ENCODE measurements at places on chromosomes 13 and 19. TPM values are rescaled to one million over a fixed set of nuclear protein-coding genes. Genes with fewer than 3 reads are reported as not detected.
A peak's percentile ranks its signal among the peaks of the same experiment; 100 is the strongest.

DNA sequence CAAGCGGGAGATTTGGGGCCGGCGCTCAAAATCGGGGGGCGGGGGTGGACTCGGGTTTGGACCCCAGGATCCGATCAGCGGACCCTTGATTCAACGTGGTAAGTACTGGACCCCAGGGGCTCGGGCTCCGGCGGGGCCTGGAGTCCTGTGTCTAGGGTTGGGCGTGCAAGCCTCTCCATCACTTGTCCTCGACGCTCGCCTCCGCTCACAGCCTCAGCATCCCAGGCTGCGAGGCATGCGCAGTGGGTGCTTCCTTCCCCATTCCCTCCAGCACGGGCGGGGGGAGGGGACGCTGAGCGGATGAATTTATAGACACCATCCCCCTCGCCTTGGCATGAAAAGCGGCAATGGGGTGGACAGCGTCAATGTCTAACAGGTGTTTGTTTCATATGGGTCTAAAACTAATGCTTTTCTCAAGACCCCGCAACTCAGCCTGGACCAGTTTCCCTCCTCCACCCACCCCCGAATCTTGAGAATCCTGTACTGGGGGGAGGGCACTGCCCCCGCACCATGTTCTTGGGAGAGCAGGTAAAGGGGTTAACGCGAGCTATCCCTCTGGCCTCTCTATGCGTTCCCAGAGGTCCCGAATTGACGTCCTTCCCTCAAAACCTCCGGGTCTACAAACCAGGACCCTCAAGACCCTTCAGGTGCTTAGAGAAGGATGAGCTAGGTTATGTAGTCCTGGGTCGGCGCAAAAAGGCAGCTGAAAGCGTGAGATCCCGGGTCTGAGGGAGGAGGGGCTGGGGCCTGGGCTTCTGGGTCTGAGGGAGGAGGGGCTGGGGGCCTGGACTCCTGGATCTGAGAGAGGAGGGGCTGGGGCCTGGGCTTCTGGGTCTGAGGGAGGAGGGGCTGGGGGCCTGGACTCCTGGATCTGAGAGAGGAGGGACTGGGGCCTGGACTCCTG is 579 bp downstream of the CPT1C start:
- no peak overlapping the region for H3K4me3 ChIP-seq
- peak overlapping the region; percentile 71 for H3K27ac ChIP-seq
- peaks cover 14% of the 10 kb centered on the region for H3K4me1 ChIP-seq
- H3K27me3 ChIP-seq = peaks cover 42% of the 10 kb centered on the region
- no peaks in the 10 kb centered on the region for H3K36me3 ChIP-seq

DNA sequence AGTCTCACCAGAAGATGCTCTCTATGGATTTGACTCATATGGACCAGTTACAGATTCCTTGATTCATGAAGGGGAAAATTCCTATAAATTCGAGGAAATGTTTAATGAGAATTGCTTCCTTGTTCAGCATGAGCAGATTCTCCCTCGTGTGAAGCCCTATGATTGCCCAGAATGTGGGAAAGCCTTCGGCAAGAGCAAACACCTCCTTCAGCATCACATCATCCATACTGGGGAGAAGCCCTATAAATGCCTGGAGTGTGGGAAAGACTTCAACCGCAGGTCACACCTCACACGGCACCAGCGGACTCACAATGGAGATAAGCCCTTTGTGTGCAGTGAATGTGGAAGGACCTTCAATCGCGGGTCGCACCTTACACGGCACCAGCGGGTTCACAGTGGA is 10.7 kb downstream of the ZNF460 start:
- peaks cover 100% of the 10 kb centered on the region for H3K36me3 ChIP-seq
- no peak for DNase-seq
- H3K4me1 ChIP-seq = no peaks in the 10 kb centered on the region

DNA sequence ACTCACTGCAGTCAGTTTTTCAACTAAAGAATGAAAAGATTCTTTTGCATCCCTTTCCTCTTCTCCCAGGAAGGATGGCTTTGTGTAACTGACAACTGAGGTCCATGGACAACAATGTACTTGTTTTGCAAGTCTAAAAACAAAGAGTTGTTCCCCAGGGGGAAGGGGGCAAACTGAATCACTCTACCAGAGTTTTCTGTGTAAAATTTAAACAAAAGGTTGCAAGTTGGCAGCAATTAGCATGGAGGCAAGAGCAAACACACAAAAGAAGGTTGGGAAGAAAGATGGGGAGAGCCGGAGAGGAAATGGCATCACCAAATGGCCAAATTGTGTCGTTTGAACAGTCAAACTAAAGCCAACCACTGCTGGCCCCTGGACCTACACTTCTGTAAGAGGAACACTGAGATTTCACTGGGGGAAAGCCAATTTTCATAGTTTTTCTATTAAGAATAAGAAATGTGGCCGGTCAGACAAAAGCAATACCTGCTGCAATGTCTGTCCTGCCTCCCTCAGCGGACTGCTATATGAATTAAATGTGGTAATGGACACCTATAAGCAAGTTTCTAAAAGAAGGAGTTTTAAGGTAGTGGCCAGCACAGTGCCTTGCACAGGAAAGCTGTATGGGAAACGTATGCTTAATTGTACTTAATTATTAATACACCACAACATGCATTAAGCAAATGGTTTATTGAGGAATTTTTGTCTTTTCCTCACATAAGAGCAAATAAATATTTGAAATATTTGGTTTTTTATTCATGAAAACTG is 16.1 kb upstream of the SACS start:
- DNase-seq = no peak
- no peaks in the 10 kb centered on the region for H3K27me3 ChIP-seq
- H3K4me1 ChIP-seq = no peaks in the 10 kb centered on the region
- no peak overlapping the region for H3K4me3 ChIP-seq
- H3K36me3 ChIP-seq = no peaks in the 10 kb centered on the region

DNA sequence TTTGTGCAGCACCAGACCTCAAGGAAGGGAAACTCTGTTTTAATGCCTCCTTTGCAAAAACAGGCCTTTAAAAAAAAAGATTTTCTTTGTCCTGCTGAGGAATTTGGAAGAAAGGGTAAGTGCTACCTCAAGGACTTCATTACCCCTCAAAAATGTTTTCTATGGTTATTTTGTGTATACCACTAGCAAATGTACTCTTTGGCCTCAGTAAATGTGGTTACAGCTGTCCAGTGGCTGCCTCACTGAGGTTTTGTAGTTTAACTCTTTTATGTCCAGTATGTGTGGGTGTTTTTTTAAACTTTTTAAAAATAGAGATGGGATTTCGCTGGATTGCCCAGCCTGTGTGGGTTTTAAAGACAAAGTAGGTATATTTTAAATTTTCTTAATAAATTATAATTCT is 42.2 kb upstream of the TSC22D1 start:
- no peak overlapping the region for H3K4me3 ChIP-seq
- no peak for DNase-seq
- no peaks in the 10 kb centered on the region for H3K4me1 ChIP-seq
- no peak overlapping the region for H3K27ac ChIP-seq

Gene PRRG2
- total RNA-seq = 17.9 TPM

DNA sequence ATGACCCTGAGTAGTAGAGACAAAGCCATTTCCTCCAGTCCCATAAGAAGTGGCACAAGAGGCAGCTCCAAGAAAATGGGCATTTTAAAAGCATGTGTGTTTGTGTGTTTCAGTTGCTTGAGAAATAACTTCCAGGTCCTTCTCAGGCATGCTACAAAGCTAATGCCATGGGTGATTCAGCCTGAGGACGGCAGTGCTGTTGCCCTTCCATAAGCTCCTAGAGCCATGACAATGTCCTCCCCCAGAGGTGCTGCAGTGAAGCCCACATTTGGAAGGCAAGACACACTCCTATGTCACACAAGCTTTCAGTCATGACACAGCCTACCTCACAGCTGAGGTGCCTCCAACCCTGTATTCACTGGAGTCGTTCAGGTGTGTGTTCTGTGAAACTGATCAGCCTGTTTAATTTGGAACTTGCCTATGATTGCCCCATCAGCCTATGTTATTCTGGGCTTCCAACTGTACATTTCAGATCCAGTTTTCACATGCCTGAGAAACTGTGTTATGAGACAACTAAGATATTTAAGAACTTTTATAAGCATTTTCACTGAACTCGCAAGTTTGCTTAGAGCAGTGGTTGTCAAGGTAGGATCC is 213.6 kb downstream of the FOXO1 start:
- no peak for DNase-seq
- H3K27me3 ChIP-seq = no peaks in the 10 kb centered on the region
- no peak overlapping the region for H3K4me3 ChIP-seq

DNA sequence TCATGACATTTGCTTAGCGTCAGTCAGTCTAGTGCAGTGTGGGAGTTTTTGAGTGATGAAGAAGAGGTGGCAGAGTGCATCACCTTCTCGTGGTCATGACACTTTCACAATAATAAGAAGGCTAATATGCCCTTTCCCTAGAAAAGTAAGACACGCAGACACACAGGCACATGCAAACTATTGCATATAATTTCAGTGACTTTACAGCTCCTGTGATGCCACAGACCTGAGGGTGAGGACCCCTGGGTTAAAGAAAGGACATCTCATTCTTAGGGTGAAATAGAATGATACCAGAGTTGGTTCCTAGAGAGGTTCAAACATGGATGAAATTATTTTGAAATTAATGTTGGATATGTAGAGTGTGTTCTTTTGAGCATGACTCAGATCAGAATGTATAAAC is 300.3 kb downstream of the GPC5 start:
- no peak for DNase-seq
- H3K27ac ChIP-seq = no peak overlapping the region
- no peaks in the 10 kb centered on the region for H3K4me1 ChIP-seq

DNA sequence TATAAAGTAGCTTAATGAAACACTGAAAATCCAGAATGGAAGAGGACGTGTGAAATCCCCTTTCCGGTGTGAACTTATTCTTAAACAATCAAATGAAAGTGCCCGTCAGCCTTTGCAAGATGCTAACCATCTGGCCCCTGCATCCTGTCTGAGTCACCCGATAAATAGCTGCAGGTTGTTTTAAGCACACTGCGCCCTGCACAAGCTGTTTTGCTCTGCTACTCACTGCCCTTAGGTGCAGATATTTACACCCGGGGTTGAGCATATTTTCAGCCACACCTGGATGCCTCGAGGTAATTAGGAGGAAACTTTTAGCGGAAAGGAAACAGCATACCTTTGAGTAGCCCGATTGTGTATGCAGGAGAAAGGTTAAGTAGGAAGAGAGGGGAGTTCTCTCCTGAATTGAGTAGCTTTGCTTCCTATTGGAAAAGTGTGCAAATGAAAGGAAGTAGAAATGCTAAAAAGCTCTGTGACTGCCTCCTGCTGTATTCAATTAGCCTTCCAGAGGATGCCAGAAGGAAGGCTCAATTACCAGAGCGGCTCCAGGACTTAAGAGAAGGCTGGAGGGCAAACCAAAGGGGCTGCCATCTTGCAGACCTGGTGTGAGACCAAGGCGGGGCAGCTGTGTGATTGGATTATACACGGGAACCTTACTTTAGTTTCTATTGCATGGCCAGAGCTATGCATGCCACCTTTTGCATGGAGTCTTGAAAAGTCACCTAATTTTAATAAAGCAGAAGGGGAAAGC is 42.5 kb downstream of the IRS2 start:
- H3K4me3 ChIP-seq = no peak overlapping the region
- DNase-seq = peak; percentile 56
- no peak overlapping the region for H3K27ac ChIP-seq
- H3K27me3 ChIP-seq = no peaks in the 10 kb centered on the region
- peaks cover 20% of the 10 kb centered on the region for H3K4me1 ChIP-seq
- H3K36me3 ChIP-seq = no peaks in the 10 kb centered on the region

- no peak for DNase-seq
- no peaks in the 10 kb centered on the region for H3K4me1 ChIP-seq
- no peak overlapping the region for H3K27ac ChIP-seq
- H3K4me3 ChIP-seq = no peak overlapping the region
Measured at GRCh38 chr13:52374873-52375411, 31.0 kb downstream of the THSD1 start.

Gene SHISA2
- not detected for total RNA-seq

Gene SYCN
- not detected for total RNA-seq

Gene AZU1
- total RNA-seq = not detected

DNA sequence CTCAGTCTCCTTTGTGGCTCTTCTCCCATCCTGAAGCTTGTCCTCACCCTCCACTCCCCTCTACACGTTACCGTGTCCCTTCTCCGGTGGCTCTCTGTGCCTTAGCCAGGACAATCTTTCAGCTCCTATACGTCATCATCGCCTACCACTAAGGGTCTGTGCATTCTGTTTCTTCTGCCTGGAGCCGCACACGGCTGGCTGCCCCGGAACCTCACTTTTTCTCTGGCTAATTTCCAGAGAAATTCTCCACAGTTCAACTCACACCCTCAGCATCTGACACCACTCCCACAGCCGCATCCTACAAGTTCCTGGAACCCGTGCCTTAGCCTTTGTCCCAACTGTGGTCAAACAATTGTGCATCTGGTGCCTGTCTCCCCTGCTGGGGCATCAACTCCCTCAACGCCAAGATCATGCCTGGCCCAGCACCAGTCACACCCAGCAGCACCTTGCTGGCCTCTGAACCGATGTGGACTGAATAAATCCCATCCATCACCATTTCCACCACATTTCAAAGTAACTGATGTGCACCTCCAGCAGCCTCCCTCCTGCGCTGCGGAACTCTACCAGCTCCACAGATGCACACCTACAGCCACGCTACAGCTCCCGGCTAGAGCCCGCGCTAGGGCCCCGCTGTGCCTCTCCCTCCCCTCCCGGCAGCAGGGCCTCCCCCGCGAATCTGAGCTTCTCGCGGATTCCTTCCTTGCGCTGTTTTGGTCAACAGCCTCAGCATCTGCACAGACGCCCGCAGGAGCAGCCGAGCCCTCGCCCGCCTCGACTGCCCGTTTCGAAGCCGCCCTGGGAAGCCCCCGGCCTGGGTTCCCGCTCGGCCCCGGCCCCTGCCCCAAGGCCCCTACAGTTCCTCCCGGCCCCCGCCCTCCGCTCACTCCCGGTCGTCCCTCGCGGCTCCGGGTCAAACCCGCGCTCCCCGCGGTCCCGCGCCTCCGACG is 689 bp downstream of the DCUN1D2 start:
- peaks cover 46% of the 10 kb centered on the region for H3K4me1 ChIP-seq
- peak overlapping the region; percentile 92 for H3K27ac ChIP-seq
- H3K27me3 ChIP-seq = no peaks in the 10 kb centered on the region

- peaks cover 11% of the 10 kb centered on the region for H3K4me1 ChIP-seq
- no peaks in the 10 kb centered on the region for H3K36me3 ChIP-seq
- peak overlapping the region; percentile 46 for H3K27ac ChIP-seq
- H3K4me3 ChIP-seq = peak overlapping the region; percentile 66
Measured at GRCh38 chr13:113393563-113394338, 29.8 kb upstream of the GRTP1 start.

Gene VWA8
- 12.7 TPM for total RNA-seq

GRCh38 chr13:49791315-49791710 is 1.2 kb downstream of the KPNA3 start:
- peaks cover 21% of the 10 kb centered on the region for H3K4me1 ChIP-seq
- H3K27ac ChIP-seq = peak overlapping the region; percentile 94
- DNase-seq = peak; percentile 26
- no peaks in the 10 kb centered on the region for H3K36me3 ChIP-seq

All from transverse colon (tissue), 4 donors.